Activated T-helper 1 cell treated with anti-CD3 and anti-CD28 coated beads, Interleukin-2, amount 50 U/mL, for 16 hours (primary cell): ENCODE measurements at places on chromosomes 5 and 9.

DNA sequence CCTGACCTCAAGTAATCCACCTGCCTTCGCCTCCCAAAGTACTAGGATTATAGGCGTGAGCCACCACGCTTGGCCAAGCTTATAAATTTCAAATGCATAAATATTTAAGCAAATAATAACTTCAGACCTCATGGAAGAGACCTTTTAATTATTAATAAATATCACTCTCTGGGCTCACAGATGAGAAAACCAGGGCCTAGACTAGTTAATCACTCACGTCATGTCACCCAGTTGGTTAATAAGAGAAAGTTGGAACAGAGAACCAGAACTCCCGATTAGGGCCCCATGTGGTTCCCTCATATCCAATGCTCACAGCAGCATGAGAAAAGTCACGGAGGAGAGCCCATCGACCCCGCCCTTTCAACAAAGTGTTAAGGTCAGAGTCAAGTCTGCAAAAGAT lies 79.3 kb downstream of the EPB41L4A start:
- DNase-seq, result no peak

GRCh38 chr9:15144622-15145061 lies 162.4 kb downstream of the TTC39B start:
- no peak for DNase-seq

DNA sequence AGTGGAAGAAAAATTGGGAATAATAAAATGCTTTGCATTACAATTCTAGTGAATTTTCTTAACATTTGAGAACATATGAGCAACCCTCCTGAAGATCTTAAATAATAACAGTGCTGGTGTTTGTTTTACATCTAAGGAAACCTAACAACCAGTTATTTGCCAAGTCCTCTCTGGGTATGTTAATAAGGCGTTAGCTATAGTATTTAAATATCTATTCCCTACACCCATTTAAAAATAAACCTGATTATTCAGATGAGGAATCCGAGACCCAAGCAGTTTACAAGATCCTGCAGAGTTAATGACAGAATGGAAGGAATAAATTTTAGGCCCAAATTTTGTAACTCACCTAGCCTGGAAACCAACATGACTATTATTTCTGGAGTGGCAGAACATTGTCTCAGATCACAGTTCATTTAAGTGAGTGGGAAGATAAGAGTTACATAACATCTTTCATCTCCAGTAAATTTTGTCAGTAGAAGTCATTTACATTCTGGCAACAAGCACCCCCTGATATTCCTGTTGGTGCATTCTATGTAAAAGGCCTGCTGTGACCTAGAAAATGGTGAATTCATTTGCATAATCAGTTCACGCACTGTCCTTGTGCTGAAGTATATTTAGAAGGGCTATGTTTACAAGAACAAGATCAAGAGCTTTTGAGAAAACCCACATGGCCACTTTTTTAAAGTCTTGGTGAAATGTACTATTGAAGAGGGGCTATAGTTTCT lies 148.2 kb downstream of the COX7C start:
- no peak for DNase-seq

GRCh38 chr9:108478431-108479332 lies 377.1 kb downstream of the ACTL7B start:
- DNase-seq, result no peak

- DNase-seq, result no peak
Observed at GRCh38 chr5:150525163-150525562, 17.2 kb downstream of the NDST1 start.

GRCh38 chr9:87644659-87645058 lies 81.3 kb upstream of the CTSL start:
- no peak for DNase-seq

DNA sequence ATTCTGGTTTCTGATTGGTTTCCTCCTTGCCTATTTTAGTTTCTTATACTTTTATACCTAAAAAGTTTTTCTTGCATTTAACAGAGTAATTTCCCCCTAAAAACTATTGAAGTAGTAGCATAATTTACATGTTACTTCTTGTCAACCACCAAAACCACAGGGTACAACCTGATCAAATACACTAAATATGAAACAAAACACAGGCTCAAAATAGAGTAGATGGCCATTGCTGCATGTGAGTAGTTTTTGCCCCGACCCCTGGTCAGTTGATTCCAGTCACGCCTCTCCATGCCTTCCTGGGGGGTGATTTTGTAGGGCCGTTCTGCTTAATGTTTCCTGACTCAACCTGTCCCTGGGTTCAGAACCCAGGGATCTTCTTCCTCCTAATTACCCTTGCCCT lies 101.8 kb downstream of the TLE4 start:
- no peak for DNase-seq

- no peak for DNase-seq
Observed at GRCh38 chr9:120742951-120743416, 28.7 kb upstream of the MEGF9 start.

- no peak for DNase-seq
Observed at GRCh38 chr5:72468024-72468423, 39.2 kb downstream of the ZNF366 start.
